Naive B cell (primary cell): ENCODE measurements at places on chromosomes 1 and 21.
A peak's percentile ranks its signal among the peaks of the same experiment; 100 is the strongest.

DNA sequence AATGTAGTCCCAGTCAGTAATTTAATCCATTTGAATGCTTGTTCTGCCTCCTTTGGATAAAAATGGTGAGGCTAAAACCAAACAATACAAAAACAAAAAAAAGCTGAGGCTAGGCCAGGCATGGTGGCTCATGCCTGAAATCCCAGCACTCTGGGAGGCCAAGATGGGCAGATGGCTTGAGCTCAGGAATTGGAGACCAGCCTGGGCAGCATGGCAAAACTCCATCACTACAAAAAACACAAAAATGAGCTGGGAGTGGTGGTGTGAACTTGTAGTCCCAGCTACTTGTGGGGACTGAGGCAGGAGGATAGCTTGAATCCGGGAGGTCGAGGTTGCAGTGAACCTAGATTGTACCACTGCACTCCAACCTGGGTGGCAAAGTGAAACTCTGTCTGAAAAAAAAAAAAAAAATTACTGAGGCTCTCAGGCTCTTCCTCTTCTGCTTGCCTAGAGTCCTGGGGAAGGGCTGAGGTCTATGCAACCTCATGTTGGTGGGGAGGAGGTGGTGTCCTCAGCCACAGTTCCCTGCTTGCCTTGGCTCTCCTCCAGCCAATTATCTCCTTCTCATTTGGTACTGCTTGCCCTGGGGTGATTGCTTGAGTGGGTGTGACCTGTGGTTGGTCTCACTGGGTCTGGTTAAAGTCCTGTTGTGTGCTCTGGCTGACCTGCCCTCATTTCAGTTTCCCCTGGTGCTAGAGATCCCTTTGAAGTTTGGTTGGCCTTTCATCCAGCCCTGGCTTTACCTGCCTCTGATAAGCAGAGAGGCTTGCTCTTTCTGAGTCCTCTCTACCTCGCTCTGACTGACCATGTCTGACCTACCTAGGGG, 20.9 kb downstream of the S1PR1 start:
- peak; percentile 41 for DNase-seq

- DNase-seq, result no peak
These were observed 357.8 kb downstream of the SIPA1L2 start for GRCh38 chr1:232271991-232272589.

GRCh38 chr21:39209334-39209688, 26.1 kb upstream of the PSMG1 start:
- no peak for DNase-seq

GRCh38 chr1:245156041-245156735, 1.4 kb downstream of the KIF26B start:
- peak; percentile 76 for DNase-seq

DNA sequence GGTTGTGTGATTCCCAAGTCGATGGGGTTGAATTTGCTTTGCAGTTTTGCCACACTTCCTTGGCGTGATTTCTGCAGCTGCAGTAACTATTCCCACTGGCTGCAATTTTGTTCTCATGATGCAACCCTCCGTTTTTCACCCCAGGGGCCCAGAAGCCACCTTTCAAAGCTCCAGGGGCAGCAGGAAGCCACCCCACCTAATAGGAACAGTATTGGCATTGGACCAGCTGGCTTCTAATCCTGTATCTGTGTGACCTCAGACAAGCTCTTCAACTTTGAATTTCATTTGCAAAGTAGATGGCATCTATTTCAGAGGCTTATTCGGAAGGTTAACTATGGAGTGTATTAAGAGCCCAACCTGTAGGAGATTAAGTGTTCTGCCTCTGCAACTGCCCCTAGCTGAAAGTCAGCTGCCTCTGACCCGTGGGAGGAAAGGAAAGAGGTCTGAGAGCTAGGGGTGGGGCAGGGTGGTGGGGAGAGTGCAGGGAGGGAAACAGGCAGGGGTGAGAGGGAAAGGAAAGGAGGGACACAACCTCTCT, 12.6 kb downstream of the C1orf115 start:
- no peak for DNase-seq

- no peak for DNase-seq
These were observed 214.6 kb downstream of the GRIK1 start for GRCh38 chr21:29725025-29725736.

GRCh38 chr1:114023377-114023776, 44.1 kb downstream of the OLFML3 start:
- no peak for DNase-seq

- no peak for DNase-seq
These were observed 219.2 kb upstream of the NR5A2 start for GRCh38 chr1:199808110-199808870.

GRCh38 chr1:22494943-22495579, 43.4 kb downstream of the ZBTB40 start:
- DNase-seq, result no peak

- no peak for DNase-seq
These were observed 40.4 kb downstream of the GATAD2B start for GRCh38 chr1:153882296-153882912.

GRCh38 chr1:119815361-119815760, 4.1 kb upstream of the REG4 start:
- no peak for DNase-seq

GRCh38 chr1:92851729-92852128, 19.9 kb downstream of the RPL5 start:
- no peak for DNase-seq

GRCh38 chr1:202697038-202697437, 13.2 kb downstream of the SYT2 start:
- DNase-seq, result no peak

DNA sequence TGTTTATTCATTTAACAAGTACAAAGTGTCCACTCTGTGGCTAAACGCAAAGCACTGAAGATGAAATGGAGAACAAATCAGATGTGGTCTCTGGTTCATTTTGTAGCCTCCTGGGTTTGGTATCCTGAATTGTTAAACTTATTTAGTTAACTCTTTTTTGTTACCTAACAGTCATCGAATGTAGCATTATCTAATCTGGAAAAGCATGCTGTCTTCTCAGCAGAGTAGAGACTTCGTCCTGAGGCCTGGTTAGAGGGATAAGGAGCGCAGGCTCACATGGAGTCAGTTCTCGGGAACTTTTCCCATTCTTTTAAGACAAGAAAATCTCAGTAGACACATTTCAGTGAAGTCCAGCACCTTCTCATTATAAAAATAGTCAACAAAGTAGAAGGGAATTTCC, 33.1 kb upstream of the SH3D21 start:
- DNase-seq, result no peak
